ACHN (cell line): ENCODE measurements at places on chromosomes 16 and 17.
A peak's percentile ranks its signal among the peaks of the same experiment; 100 is the strongest.

GRCh38 chr17:31433091-31433790 is 41.8 kb downstream of the RAB11FIP4 start:
- DNase-seq: no peak

DNA sequence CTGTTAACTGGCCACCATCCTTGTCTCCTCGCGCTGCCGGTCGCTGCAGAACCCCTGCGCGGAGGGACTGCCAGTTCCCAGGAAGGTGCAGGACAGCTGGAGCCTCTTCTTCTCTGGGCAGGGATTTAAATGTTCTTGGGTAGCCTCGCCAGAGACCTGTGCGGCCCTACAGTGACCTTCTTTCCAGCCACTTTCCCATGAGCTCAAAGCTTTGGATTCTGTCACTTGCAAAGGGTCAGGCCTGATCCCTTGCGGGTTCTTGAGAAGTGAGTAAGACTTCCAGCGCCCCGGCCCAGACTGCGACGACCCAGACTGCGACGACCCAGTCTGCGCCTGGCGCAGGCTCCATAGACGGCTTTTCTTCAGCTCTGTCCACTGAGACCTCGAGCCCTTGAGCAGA is 1.4 kb upstream of the SLFN5 start:
- DNase-seq: no peak

GRCh38 chr17:75475144-75475835 is 18.9 kb downstream of the TMEM94 start:
- no peak for DNase-seq

- peak; percentile 87 for DNase-seq
Measured at GRCh38 chr16:12184419-12184917, 207.9 kb downstream of the SNX29 start.

DNA sequence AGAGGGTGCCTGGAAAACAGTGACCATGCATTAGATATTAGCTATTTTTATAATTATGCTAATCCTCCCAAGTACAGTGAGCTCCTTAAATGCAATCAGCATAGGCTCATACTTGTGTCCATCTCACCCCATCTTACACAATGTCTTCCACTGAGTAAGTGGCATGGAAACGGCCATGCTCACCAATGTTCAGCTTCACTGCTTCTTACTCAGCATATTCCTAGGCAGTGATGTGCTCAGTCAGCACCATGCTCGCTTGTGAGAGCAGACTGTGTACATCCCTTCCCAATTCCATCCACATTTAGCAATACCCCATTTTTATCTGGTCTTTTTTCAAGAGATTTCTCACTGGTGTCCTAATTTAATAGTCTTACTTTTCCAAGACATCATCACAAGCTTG is 454.8 kb upstream of the SOX9 start:
- no peak for DNase-seq

- no peak for DNase-seq
Measured at GRCh38 chr17:44960691-44961090, 7.4 kb downstream of the C1QL1 start.

- no peak for DNase-seq
Measured at GRCh38 chr17:68509141-68510057, 2.8 kb upstream of the PRKAR1A start.

DNA sequence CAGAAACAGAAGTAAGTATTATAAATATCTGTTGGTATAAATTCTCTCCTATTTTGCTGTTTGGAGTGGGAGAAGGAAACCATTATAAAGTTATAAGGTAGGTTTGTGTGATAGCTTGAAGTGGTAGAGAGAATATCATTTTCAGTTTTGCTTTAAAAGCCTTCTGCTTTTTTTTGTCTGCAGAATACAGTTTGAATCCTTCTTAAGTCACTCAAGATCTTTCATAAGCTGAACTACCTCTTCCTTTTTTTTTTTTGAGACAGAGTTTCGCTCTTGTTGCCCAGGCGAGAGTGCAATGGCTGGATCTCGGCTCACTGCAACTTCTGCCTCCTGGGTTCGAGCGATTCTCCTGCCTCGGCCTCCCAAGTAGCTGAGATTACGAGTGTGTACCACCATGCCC is 9.0 kb downstream of the ATAD5 start:
- DNase-seq: no peak

DNA sequence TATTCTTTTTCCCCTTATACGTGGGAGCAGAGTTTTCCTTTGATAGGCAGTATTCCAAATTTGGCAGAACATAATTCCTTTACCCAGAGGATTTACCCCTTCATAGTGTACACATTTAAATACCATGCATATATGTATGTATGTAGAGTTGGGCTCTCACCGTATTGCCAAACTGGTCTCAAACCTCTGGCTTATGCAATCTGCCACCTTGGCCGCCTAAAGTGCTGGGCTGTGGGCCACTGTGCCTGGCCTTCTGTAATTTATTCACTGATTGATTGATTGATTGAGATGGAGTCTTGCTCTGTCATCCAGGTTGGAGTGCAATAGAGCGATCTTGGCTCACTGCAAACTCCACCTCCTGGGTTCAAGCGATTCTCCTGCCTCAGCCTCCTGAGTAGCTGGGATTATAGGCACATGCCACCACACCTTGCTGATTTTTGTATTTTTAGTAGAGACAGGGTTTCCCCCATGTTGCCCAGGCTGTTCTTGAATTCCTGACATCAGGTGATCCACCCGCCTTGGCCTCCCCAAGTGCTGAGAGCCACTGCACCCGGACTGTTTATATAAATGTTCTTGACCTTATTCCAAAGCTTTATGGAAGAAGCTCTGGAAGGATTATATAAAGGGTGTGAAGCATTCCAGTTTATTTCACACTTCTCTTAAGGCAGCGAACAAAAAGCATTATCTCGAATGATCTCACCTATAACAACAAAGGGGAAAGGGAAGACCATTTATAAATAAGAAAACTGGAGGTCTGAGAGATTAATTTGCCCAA is 14.9 kb downstream of the GLG1 start:
- no peak for DNase-seq

- no peak for DNase-seq
Measured at GRCh38 chr17:77036841-77037381, 103.9 kb upstream of the SEC14L1 start.

GRCh38 chr16:2384426-2384825 is 43.9 kb upstream of the ABCA3 start:
- DNase-seq: no peak

DNA sequence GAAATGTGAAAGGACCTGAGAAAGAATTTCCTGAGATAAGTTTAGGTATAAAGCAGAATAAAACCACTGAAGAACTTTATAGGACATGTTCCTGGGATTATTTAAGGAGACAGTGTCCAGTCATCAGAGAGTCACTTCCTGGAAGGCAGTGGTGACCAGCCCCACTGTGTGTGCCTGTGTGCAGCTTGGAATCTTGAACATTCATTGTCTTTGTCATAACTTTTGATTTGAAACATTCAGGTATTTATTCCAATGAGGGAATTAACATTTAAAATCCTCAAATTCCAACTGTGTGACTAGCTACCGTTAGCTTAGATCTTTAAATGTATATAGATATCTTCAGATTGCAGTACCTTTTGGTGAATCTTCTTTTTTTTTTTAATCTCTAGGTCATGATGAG is 61.7 kb upstream of the MRC2 start:
- no peak for DNase-seq

- peak; percentile 50 for DNase-seq
Measured at GRCh38 chr16:12062343-12063003, 85.9 kb downstream of the SNX29 start.

GRCh38 chr16:56753410-56753809 is 23.5 kb downstream of the NUP93 start:
- no peak for DNase-seq

GRCh38 chr17:10337976-10338375 is 34.8 kb downstream of the MYH13 start:
- no peak for DNase-seq

- no peak for DNase-seq
Measured at GRCh38 chr16:79265701-79266100, 334.8 kb downstream of the MAF start.

- DNase-seq: no peak
Measured at GRCh38 chr17:63947711-63948330, 15.7 kb upstream of the CD79B start.

GRCh38 chr17:44787271-44787940 is 28.6 kb downstream of the ADAM11 start:
- DNase-seq: no peak

DNA sequence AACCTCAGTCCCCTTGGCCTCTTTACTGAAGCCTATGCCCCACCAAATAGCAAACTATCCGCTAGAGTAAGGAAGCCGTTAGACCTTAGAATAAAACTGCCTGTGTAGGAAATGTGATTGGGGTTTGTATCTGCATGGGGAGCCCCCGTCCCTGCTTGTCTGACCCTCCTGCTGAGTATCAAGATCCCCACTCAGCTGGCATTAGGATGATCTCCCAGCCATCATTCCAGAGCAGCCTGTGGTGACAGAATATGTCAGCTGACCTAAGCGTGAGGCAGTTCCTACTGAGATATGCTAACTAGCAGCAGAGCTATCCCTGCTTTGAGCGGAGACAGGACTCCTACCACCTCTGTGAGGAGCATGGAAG is 645 bp upstream of the GFOD2 start:
- peak; percentile 64 for DNase-seq

DNA sequence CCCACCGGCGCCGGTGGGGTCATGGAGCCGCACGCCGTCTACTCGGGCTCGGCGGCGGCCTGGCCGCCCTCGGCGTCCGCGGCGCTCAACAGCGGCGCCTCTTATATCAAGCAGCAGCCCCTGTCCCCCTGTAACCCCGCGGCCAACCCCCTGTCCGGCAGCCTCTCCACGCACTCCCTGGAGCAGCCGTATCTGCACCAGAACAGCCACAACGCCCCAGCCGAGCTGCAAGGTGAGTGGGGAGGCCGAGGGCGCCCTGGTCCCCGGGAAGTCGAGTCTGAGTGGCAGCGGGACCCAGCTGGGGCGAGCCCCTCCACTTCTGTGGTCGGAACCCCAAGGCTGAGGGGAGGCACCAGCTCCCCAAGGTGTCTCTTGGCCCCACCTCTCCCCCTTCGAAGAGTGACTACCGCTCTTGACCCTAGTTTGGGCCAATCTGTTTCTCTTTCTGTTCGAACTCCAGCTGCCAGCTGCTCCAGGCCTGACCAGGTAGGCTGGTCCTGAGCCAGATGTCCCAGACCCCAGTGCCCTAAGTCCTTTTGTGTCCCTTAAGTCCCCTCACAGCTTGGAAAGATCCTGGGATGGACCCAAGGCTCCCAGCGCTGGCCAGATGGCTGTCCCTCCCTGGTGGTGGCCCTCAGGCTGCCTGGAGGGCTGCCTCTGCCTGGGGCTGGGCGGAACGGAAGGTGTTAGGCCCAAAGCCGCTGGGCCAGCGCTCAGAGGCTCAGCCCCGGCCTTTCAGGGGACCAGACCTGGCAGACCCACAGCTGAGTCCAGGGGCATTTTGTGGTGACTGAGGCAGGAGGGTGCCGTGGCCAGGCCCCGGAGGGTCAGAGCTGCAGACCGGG is 1.2 kb downstream of the FOXF1 start:
- DNase-seq: no peak

DNA sequence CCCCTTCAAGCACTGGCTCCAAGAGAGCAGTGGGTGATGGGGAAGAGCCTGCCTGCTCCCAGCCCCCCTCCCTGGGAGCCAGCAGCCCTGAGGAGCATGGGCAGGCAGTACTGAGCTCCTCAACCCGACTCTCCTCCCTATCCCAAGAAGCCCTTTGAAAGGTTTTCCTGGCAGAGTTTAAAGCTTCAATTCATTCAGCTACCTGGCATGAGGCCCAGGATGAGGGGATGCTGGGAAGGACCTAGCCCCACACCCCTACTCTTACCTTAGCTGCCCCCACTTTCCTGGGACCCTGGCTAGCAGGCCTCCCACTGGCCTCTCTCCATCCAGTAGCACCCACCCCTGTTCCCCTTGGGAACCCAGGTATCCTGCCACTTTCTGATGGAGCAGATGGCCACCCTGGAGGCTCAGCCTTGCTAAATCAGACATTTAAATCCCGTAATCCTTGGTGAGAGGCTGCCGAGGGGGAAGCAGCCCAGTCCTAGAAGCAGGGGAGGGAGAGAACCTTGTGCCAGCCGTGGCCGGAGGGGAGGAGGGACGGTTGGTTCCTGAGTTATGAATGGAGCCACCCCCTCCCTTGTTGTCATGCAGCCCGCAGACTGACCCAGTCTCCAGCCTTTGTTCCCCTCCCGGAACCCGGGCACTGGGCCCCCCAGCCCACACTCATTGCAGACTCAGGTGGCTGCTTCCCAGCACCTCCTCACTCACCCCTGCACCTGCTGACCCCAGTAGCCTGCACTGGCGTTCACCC is 17.1 kb downstream of the ATP1B2 start:
- DNase-seq: no peak

- no peak for DNase-seq
Measured at GRCh38 chr16:23771642-23772041, 16.8 kb downstream of the CHP2 start.

- no peak for DNase-seq
Measured at GRCh38 chr17:77300016-77300686, 159.4 kb downstream of the SEC14L1 start.

DNA sequence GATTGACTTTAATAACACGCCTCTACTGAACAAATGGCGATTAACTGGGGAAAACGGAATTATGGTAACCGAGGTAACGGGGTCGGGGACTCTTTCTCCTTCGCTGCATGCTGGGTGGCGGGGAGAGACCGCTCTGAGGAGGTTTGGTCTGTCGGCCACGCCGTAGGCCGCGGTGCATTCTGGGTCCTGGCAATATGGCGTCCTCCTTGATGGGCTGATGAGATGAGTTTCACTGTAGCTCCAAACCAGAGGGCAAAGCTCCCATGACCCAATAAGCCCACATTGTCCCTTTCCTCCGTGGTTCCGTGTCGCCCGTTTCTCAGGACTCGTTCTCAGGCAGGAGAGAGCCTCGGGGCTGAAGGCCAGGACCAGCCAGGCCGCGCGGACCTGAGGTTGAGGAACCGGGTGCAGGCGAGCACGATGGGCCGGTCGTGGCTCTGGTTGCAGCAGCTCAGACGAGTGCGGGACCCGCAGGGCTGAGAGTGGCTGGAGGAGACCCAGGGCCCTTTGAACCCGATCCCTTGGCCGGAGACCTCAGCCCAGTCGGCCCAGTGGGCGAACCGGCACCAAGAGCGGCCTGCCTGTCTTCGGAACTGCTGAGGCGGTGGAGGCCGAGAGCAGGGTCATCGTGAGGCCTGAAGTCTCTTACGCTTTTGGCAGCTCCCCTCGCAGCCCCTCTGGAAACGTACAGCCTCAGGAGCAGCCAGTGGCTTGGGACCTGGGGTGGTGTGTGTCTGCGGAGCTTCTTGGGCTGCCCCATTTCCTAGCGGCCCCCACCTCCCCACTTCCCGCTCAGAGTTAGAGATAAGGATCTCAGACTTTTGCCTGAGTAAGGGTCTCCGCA is at the start of gene RPTOR:
RPTOR (plus strand) TSS at position 184 of the 844 bp plus-strand sequence. CDS start 792 bp downstream, outside the sequence.
- peak; percentile 90 for DNase-seq

DNA sequence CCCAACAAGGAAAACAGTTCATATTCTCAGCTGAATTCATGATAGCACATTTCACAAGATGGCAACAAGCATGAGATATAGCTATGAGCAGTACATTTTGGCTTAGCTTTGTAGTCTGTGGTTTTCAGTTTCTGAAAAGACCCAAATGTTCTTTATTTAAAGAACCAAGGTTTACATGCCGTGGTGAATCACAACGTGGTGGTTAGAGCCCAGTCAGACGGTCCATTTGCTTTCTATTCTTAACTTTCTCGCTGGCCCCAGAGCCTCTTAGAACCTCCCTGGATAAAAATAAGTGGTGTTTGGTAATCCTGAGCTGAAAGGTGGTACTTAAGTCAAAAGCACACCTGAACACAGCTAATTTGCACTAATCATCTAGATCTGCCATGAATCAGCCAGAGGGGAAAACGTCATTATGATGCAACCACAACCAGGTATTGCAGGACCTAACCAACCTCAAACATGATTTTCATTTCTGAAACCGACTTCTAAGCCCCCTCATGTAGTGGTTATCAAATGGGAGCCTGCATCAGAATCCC is 18.6 kb upstream of the HAPSTR1 start:
- no peak for DNase-seq
